WTC11 (cell line): ENCODE measurements at places on chromosomes 1 and 21.

- no peak overlapping the region for H3K27ac ChIP-seq
- no peak overlapping the region for H3K4me3 ChIP-seq
- no peak for DNase-seq
- H3K36me3 ChIP-seq, result peaks cover 3% of the 10 kb centered on the region; the same call in 1 of the 2 replicates
- no peaks in the 10 kb centered on the region for H3K27me3 ChIP-seq
- H3K4me1 ChIP-seq, result no peaks in the 10 kb centered on the region
Observed at GRCh38 chr21:40640266-40640789, 206.6 kb downstream of the DSCAM start.

DNA sequence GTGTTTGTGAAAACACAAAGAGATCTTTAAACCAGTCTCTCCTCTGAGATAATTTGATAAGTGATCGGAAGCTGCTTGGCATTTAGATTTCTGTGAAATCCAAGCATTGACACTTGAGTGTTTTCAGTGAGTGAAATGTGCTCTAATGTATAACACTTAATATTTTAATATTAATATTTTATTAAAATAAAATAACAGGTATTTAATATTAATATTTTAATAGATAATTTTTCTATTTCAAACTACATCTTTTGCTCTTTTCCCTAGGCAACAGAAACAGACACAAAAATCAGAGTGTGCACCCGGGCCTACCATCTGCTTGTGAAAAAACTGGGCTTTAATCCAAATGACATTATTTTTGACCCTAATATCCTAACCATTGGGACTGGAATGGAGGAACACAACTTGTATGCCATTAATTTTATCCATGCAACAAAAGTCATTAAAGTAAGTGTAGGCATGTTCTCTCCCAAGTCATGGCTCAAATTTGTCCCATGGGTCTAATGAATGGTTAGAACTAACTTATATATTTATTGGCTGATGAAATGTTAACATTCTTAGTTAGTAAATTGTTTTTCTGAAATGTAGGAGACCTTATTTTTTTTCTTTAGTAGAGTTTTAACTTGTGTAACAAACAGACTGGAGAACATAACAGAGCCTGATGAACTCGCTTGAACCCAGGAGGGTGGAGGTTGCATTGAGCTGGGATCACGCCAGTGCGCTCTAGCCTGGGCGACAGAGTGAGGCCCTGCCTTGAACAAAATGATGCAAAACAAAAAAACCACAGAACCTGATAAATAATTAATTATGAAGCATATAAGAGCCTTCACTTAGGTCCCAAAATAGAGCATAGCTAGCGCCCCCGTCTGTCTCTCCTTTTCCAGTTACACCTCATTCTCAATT is 55.2 kb downstream of the MTR start:
- H3K36me3 ChIP-seq, result peaks cover 23% of the 10 kb centered on the region
- H3K4me3 ChIP-seq, result no peak overlapping the region
- peaks cover 4% of the 10 kb centered on the region; the same call in 1 of the 2 replicates for H3K4me1 ChIP-seq
- H3K27ac ChIP-seq, result no peak overlapping the region
- no peaks in the 10 kb centered on the region for H3K27me3 ChIP-seq

DNA sequence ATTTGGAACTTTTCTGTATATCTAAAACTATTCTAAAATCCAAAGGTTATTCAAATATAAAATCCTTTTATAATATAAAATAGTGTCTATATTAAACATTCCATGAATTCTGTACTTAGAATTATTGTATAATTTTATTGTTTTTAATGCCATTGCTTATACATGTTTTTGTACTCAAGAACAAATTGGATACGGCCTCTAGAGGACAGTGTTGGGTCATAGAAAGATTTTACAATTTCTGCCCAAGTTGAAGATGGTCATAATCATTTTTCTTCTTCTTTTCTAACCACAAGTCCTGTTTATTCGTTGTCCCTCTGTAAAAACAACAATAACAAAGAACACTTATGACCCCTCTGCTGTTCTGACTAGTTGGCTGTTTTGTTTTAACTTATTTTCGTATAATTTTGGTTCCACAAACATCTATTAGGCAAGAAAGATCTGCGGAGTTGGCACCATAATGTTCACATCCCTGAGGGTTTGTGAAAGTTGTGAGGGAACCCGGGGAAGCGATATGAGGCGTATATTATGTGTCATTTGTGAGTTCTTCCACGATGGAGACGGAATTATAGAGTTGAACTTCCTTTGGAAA is 75.7 kb upstream of the KIF26B start:
- DNase-seq, result no peak
- peaks cover 17% of the 10 kb centered on the region for H3K36me3 ChIP-seq
- H3K27ac ChIP-seq, result no peak overlapping the region
- H3K27me3 ChIP-seq, result no peaks in the 10 kb centered on the region; the same call in 1 of the 2 replicates

GRCh38 chr1:61444288-61444687 is 280.7 kb downstream of the TM2D1 start:
- H3K27ac ChIP-seq, result no peak overlapping the region
- DNase-seq, result no peak
- H3K27me3 ChIP-seq, result no peaks in the 10 kb centered on the region
- no peak overlapping the region for H3K4me3 ChIP-seq
- H3K36me3 ChIP-seq, result no peaks in the 10 kb centered on the region

DNA sequence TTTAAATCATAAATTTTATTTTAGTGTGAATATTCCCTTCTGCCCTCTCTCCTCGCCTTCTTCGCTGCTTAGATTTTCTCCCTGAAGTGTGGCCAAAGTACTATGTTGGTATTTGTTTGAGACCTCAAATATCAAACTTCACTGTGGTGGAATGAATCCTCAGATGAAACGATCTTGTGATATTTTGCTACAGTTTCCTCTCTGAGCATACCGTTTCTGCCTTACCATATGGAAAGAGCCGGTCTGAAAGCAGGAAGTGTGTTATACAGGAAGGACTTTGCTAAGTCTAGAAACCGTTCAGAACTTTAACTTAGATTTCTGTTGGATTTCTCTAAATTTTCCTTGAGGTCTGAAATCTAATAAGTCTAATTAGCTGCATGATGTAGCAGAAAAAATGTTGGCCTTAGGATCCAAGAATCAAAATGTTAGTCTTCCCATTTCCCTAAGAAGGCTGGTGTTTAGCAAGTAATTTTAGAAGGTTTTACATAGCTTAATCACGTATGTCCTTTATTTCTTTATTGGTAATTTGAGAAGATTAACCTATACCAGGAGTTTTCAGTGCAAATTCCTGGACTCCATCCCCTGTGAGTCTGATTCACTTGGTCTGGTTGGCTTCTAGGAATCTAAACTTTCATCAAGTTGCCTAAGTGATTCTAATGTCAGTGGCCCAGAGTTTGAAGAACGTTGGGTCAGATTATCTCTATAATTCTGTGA is 30.7 kb downstream of the SDCCAG8 start:
- H3K27ac ChIP-seq, result no peak overlapping the region
- H3K27me3 ChIP-seq, result no peaks in the 10 kb centered on the region
- no peak for DNase-seq
- H3K4me1 ChIP-seq, result peaks cover 16% of the 10 kb centered on the region
- H3K36me3 ChIP-seq, result peaks cover 5% of the 10 kb centered on the region; the same call in 1 of the 2 replicates

GRCh38 chr1:43942411-43942810 is 4.3 kb upstream of the IPO13 start:
- H3K36me3 ChIP-seq, result no peaks in the 10 kb centered on the region
- no peak overlapping the region for H3K27ac ChIP-seq
- H3K27me3 ChIP-seq, result no peaks in the 10 kb centered on the region
- DNase-seq, result no peak
- peaks cover 52% of the 10 kb centered on the region for H3K4me1 ChIP-seq

DNA sequence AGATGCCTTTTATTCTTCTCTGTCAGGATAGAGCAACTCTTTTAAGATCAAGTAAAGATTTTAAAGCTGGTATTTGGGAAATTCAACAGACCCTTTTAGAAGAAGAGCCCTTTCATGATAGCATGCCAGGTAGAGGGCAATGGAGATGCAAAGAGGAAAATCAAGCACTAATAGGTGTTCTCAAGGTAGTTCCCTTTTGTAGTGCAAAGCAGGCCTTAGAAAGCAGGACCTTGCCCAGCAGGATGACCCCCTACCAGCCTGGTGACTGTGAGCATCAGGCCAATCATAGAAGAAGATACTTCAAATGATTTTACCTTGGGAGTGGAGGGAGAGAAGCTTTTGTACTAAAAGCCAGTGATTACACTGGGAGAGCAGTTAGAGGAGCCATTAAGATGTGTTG is 381.4 kb upstream of the ZRANB2 start:
- peak; percentile 62 for DNase-seq
- no peaks in the 10 kb centered on the region for H3K36me3 ChIP-seq
- peaks cover 18% of the 10 kb centered on the region for H3K27me3 ChIP-seq
- H3K4me1 ChIP-seq, result peaks cover 37% of the 10 kb centered on the region
- H3K27ac ChIP-seq, result peak overlapping the region; percentile 17; the same call in 1 of the 2 replicates
- H3K4me3 ChIP-seq, result peak overlapping the region; percentile 9; the same call in 1 of the 2 replicates

GRCh38 chr1:15849775-15850324 is 2.3 kb downstream of the SPEN start:
- H3K27me3 ChIP-seq, result peaks cover 5% of the 10 kb centered on the region; the same call in 1 of the 2 replicates
- H3K27ac ChIP-seq, result peak overlapping the region; percentile 100
- peak overlapping the region; percentile 92 for H3K4me3 ChIP-seq
- H3K36me3 ChIP-seq, result no peaks in the 10 kb centered on the region
- DNase-seq, result peak; percentile 65

DNA sequence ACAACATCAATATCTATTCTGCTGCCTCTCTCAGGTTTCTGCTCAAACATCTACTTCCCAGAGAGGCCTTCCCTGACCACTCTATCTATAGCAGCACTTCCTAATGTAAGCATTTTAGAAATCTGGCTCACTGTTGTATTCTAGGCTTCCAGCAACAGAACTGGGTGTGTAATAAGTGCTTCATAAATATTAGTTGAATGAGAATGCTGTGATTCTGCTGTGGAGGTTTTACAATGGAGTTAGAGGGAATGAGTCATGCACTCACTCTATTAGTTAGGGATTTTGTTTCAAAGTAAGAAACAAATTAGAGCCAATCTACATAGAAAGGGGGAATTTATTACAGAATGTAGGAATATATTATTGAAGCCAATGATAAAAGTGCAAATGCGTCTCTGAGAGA is 38.6 kb upstream of the SLC35F3 start:
- H3K36me3 ChIP-seq, result peaks cover 28% of the 10 kb centered on the region
- H3K4me1 ChIP-seq, result no peaks in the 10 kb centered on the region

DNA sequence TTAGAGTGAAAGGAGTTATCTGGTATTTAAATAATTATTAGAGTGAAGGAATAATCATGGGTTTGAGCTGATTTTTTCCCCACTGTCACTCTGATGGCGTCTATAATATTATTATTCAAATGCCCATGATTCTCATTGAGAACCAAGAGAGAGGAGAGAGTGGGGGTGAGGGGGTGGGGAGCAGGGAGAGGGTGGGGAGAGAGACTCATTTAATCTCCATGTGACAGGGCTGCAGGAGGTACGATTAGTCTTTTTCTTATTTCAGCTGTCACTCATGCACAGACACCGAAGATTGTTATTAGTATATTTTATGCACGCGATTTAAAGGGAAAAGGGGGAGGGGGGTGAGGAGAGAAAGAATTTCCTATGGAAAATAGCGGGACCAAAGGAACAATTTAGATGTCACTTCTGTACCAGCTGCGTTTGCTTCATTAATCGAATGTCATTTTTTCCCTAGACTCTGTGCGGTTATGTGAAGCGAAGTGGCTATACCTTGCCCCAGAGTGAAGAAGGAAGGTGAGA is 19.9 kb downstream of the PLXNA2 start:
- no peaks in the 10 kb centered on the region for H3K36me3 ChIP-seq
- peaks cover 30% of the 10 kb centered on the region for H3K4me1 ChIP-seq
- no peak overlapping the region for H3K27ac ChIP-seq
- H3K27me3 ChIP-seq, result no peaks in the 10 kb centered on the region; the same call in 1 of the 2 replicates

GRCh38 chr21:40271164-40271563 is 403.9 kb downstream of the PCP4 start:
- H3K4me3 ChIP-seq, result no peak overlapping the region
- H3K36me3 ChIP-seq, result no peaks in the 10 kb centered on the region
- no peaks in the 10 kb centered on the region for H3K27me3 ChIP-seq
- DNase-seq, result no peak

DNA sequence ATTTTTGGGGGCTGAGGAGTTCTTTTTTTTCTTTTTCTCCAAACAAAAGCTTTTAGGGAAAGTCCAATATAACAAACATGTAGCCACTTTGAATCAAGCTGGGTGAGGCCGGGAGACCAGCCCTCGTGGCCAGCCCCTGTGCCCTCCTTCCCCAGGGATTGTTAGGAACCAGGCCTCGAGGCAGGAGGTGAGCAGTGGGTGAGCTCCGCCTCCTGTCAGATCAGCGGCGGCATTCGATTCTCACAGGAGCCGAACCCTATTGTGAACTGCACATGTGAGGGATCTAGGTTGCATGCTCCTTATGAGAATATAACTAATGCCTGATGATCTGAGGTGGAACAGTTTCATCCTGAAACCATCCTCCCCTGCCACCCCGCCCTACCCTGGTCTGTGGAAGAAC is 41.8 kb upstream of the TTC22 start:
- H3K27me3 ChIP-seq, result no peaks in the 10 kb centered on the region; the same call in 1 of the 2 replicates
- DNase-seq, result no peak
- H3K4me3 ChIP-seq, result no peak overlapping the region
- H3K36me3 ChIP-seq, result no peaks in the 10 kb centered on the region
- H3K4me1 ChIP-seq, result no peaks in the 10 kb centered on the region

GRCh38 chr1:37031871-37032270 is 2.4 kb downstream of the GRIK3 start:
- H3K4me3 ChIP-seq, result peak overlapping the region; percentile 67; the same call in 1 of the 2 replicates
- H3K27me3 ChIP-seq, result peaks cover 71% of the 10 kb centered on the region
- no peak for DNase-seq
- H3K27ac ChIP-seq, result no peak overlapping the region
- H3K36me3 ChIP-seq, result no peaks in the 10 kb centered on the region

- H3K27ac ChIP-seq, result no peak overlapping the region
- peaks cover 3% of the 10 kb centered on the region; the same call in 1 of the 2 replicates for H3K27me3 ChIP-seq
- no peaks in the 10 kb centered on the region for H3K4me1 ChIP-seq
- H3K36me3 ChIP-seq, result no peaks in the 10 kb centered on the region
Observed at GRCh38 chr1:56948403-56949023, 17.3 kb downstream of the C8B start.

DNA sequence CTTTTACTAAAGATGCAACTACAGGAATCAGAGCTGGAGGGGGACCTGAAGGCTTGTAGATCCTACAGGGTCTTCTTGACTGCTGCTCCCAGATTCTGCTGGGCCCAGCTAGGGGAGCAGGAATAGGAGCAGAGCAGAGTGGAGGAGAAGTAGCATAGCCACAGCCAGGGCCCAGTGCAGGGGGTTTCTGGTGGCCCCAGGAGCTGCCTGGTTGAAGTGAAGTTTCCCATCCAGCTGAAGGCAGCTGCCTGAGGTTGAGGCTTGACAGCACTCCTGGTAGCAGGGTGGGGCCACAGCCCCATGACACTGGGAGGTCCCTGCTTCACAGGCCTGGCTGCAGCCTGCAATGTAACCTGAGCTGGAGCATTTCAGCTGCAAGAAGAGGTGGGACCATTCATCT is 2.0 kb upstream of the INPP5B start:
- peaks cover 12% of the 10 kb centered on the region for H3K4me1 ChIP-seq
- no peaks in the 10 kb centered on the region for H3K27me3 ChIP-seq
- no peaks in the 10 kb centered on the region for H3K36me3 ChIP-seq
- DNase-seq, result no peak
- H3K27ac ChIP-seq, result no peak overlapping the region
- no peak overlapping the region for H3K4me3 ChIP-seq

- no peak overlapping the region for H3K27ac ChIP-seq
- H3K4me1 ChIP-seq, result peaks cover 3% of the 10 kb centered on the region; the same call in 1 of the 2 replicates
- DNase-seq, result no peak
- H3K4me3 ChIP-seq, result no peak overlapping the region
- H3K36me3 ChIP-seq, result peaks cover 10% of the 10 kb centered on the region
- no peaks in the 10 kb centered on the region for H3K27me3 ChIP-seq
Observed at GRCh38 chr1:237473854-237474253, 416.9 kb downstream of the ZP4 start.

- peaks cover 6% of the 10 kb centered on the region for H3K36me3 ChIP-seq
- no peak overlapping the region for H3K27ac ChIP-seq
- no peak for DNase-seq
- no peak overlapping the region for H3K4me3 ChIP-seq
- H3K27me3 ChIP-seq, result no peaks in the 10 kb centered on the region
Observed at GRCh38 chr1:23200883-23201282, 16.4 kb downstream of the HTR1D start.
